ENCODE measurements at places on chromosomes 2 and 18.

GRCh38 chr2:39661826-39662225 is 3.9 kb upstream of the TMEM178A start:
- no peak for DNase-seq

DNA sequence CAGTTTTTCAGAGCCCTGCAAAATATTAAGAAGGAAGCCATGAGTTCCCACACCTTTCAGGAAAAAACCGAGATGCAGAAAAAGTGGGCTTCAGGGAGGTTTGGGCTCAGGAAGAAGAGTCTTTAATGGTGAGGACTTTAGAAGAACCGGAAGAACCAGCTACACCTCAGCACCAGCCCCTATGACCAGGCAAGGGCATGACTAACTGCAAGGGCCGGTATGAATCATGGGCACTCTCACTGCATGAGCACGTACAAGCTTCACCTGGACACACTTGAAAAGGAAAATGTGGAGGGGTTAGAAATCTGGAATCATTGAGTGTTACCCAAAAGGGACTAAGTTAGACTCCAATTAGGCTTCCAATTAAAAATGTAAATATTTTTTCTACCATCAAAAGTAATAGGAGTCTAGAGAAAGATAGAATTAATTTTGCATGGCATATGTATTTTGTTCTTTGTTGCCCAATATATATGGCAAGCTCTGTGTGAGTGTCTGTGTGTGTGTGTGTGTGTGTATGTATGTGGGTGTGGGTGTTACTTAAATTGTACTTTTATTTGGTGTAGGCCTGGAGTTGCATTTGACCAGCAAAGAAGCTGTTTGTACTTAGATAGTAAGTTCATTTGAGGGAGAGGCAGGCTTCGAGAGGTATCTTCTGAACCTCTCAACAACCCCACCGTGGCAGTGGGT is 66.5 kb upstream of the THUMPD2 start:
- no peak for DNase-seq

DNA sequence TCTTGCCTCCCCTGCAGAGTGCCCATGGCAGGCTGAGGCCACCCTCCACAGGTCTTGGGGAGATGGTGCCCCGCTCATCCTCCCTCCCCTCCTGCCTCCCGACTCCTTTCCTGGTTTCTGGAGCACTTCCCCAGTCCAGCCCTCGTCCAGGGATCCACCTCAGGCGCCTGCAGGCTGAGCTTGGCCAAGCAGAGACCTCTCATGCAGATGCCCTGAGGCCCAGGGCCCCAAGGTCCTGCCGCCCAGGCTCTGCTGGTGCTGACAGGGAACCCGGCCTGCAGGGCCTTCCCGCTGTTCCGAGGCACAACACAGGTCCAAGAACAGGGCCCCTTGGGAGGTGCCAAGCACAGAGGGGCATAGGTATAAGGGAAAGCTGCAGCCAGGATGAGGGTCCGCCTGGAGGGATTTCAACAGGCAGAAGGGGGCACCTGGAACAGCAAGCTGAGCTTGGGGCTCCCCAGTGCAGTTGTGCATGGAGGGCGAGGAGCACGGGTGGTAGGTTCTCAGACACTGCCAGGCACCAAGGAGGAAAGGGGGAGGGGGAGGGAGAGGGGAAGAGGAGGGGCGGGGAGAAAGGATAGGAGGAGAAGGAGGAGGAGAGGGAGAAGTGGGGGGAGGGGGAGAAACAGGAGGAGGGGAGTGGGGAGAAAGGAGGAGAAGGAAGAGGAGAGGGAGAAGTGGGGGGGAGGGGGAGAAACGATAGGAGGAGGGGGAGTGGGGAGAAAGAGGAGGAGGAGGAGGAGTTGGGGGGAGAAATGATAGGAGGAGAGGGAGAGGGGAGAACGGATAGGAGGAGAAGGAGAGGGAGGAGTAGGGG is 1.2 kb upstream of the ANO7 start:
- DNase-seq = no peak

GRCh38 chr2:216944733-216945132 is 84.9 kb upstream of the TNP1 start:
- no peak for DNase-seq

DNA sequence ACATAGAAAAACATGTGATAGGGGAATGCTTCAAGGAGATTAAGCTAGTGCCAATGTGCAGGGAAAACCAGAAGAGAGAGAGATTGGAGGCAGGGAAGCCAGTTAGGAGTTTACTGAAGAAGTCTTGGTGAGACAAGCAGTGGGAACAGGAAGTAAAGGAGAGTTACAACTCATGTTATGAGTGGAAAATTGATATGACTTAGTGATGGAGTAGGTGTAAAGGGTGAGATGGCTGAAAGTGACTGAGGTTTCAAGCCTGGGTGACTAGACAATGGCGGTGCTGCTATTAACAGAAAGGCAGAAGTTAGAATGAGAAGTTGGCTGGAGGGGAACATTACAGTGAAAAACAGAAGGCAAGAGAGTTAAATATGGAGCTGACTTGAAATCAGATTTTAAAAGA is 16.5 kb downstream of the DOK1 start:
- no peak for DNase-seq

GRCh38 chr2:161017780-161018470 is 142.3 kb upstream of the TANK start:
- no peak for DNase-seq

DNA sequence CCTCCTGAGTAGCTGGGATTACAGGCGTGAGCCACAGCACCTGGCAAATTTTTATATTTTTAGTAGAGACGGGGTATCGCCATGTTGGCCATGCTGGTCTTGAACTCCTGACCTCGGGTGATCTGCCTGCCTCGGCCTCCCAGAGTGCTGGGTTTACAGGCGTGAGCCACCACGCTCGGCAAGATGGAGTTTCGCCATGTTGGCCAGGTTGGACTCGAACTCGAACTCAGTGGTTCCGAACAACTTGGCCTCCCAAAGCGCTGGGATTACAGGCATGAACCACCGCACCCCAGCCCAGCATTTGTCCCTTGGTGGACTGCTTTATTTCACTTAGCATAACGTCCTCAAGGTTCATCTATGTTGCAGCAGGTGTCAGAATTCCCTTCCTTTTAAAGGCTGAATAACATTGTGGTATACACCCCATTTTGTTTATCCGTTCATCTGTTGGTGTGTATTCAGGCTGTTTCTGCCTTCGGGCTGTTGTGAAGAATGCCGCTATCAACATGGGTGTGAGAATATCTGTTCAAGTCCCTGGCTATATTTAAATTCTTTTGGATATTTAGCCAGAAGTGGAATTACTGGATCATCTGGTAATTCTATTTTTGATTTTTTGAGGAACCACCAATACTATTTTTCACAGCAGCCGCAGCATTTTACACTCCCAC is 1.2 kb upstream of the CENPA start:
- DNase-seq = no peak

GRCh38 chr2:12421046-12421445 is 295.7 kb upstream of the TRIB2 start:
- no peak for DNase-seq

- no peak for DNase-seq
Measured at GRCh38 chr2:238954841-238955591, 107.1 kb downstream of the TWIST2 start.

GRCh38 chr2:181174611-181175580 is 194.5 kb downstream of the UBE2E3 start:
- no peak for DNase-seq

DNA sequence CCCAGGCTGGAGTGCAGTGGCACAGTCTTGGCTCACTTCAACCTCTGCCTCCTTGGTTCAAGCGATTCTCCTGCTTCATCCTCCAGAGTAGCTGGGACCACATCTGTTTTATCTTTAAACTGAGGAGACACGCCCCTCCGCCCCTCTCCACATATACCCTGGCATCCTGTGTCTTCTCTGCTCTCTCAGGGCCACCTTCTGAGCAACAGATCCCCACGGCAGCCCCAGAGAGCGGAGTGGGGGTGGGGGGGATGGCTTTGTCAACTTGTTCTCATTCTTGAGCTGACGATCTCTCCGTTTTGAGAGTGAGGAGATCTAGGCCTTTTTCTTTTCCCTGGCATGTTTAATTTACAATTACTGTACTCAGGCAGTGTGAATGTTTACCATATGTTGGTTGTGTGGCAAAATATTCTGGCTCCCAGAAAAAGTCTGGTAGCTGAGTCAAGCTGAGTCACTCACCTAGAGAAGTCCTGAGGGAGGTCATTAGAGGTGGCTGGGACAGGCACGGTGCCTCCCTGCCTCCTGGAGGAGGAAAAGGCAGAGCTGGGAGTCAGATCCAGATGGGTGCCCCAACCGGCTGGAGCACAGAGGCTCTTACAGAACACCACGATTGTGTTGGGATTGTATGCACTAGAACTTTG is 19.5 kb upstream of the ID2 start:
- no peak for DNase-seq

- no peak for DNase-seq
Measured at GRCh38 chr18:45464619-45465018, 150.7 kb upstream of the SLC14A2 start.

DNA sequence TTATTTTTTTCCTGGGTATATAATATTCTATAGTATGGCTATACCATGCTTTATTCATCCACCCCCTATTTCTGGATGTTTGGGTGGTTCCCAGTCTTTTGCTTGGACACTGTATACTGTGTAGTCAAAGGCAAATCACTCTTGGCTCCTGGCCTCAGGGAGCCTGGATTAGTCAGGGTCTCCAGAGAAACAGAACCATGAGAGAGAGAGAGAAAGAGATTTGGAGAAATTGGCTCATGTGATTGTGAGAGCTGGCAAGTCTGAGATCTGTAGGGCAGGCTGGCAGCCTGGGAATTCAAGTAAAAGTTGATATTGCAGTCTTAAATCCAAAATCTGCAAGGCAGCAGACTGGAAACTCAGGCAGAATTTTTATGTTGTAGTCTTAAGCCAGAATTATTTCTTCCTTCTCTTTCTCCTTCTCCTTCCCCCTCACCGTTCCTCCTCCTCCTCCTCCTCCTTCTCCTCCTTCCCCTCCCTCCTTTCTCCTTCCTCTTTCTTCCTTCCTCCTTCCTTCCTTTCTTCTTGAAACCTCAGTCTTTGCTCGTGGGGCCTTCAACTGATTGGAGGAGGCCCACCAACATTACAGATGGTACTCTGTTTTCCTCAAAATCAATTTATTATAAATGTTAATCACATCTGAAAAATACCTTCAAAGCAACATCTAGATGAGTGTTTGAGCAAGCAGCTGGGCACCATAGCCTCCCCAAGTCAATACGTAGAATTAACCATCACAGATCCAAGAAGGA is 33.0 kb downstream of the CTIF start:
- DNase-seq = no peak
